ENCODE measurements at places on chromosomes 1 and 21.

GRCh38 chr1:181531951-181532600 is 48.8 kb downstream of the CACNA1E start:
- DNase-seq: no peak

DNA sequence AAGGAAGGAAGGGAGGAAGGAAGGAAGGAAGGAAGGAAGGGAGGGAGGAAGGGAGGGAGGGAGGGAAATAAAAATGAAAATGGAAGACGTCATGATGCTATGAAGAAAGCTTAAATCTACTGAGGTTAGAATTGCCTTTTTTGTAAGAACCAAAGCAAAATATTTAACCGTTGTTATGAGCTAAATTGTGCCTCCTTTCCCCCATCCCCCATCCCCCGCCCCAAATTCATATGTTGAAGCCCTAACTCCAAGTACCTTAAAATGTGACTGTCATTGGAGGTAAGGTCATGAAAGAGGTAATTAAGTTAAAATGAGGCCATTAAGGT is 80.1 kb upstream of the CXADR start:
- no peak for DNase-seq

DNA sequence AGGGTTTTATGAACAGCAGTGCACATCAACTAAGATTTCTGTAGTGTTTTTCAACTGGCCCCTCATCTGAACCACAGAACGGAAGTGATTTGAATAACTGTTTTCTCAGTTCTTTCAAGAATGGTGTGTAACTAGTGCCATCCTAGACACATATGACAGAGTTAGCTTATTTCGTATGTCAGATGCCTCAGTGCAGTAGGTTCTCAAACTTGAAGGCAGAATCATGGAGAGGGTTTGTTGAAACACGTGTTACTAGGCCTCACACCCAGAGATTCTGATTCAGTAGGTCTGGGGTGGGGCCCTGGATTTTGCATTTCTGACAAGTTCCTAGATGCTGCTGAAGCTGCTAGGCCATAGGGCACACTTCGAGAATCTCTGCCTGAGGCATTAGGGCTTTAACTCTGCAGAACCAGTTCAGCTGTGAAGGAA is 49.0 kb downstream of the SCCPDH start:
- no peak for DNase-seq

- no peak for DNase-seq
Observed at GRCh38 chr21:44931137-44931500, 8.7 kb upstream of the SLX9 start.

GRCh38 chr21:36923270-36923669 is 43.2 kb downstream of the HLCS start:
- no peak for DNase-seq

DNA sequence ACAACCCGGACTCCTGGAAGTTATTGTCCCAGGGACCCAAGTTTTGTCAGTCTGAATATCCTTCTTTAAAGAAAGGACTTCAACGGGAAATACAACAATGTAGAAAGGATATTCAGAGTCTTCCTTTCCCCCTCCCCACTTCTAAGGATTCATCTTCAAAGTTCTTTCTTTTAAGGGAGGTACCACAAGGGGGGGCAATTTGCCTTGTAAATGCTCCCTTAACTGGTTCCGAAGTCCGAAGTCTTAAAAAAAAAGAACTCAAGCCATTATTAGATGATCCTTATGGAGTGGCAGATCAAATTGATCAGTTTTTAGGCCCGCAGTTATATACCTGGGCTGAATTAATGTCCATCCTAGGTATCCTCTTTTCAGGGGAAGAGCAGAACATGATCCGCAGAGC is 47.0 kb downstream of the SERINC2 start:
- DNase-seq: no peak

- no peak for DNase-seq
Observed at GRCh38 chr1:118254491-118255425, 69.7 kb upstream of the SPAG17 start.

Data from CD4-positive, alpha-beta T cell treated with Interleukin-4 for 4 hours (primary cell).